ENCODE measurements at places on chromosomes 3 and 15.

DNA sequence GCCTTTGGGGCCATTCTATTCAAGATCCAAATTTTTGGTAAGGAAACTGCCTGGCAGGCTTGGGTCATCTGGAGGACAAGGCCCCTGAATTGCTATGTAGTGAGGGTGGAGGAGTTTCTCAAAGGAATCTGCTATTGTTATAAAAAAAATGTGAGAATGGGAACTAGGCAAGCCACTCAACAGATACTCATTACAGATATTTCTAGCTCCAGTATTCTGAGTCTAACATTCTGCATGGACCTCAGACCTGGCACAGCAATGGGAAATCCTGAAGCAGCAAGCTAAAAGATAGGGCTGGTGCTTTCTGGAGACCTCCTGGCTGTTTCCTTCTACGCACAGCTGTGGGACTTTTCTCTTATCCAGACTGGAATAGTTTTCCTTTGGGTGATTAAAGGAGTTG, 430.7 kb upstream of the RBMS3 start:
- no peaks in the 10 kb centered on the region for H3K4me1 ChIP-seq
- no peak overlapping the region for H3K27ac ChIP-seq
- H3K4me3 ChIP-seq: no peak overlapping the region
- no peaks in the 10 kb centered on the region for H3K27me3 ChIP-seq
- H3K36me3 ChIP-seq: no peaks in the 10 kb centered on the region
- no peak for DNase-seq

DNA sequence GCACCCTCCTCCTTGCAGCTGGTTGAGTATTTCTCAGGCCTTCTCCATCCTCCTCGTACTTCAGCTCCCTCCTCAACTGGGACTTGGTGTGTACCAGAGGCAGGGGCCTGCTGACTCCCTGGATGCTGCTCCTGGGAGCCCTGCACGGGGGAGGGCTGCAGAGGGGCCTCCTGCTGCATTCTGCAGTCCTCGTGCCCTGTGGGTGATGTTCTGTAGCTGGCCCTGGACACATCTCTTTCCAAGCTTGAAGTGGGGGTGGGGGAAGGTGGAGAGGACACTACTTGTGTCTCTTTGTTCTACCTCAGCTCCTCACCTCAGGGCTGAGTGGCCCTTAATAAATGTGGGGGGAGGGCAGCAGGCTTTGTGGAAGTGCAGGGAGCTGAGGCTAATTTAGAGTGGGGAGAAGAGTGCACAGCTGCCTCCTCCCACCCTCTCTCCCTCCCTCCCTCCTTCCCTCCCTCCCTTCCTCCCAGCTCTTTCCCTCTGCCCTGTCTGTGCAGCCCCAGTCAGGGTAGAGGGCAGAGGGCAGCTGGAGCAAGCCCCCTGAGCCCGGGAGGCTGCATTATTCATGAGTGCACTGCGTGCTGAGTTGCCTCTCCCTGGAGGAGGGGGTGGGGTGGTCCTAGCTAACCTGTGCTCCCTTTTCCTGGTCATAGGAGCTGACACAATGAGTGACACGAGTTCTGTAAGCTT, 3.7 kb upstream of the GRM2 start:
- no peak overlapping the region for H3K4me3 ChIP-seq
- no peak overlapping the region for H3K27ac ChIP-seq
- peaks cover 7% of the 10 kb centered on the region for H3K4me1 ChIP-seq
- DNase-seq: no peak

DNA sequence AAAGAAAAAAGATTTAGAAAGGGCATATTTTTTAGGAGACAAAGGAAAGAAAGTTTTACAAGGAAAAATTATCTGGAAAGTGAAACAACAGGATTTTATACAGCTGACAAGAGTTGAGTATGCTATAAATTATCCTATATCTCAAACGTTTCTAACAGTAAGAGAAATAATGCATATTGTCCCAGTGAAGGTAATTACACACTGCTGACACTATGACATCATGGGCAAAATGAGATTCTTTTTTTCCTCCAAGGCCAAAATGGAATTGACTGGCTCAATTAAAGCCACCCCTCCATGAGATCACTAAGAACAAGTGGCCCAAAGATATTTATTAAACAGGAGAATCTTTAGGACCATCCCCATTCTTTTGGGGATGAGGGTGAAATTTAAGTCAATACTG, 72.0 kb upstream of the CDIN1 start:
- no peaks in the 10 kb centered on the region for H3K4me1 ChIP-seq
- no peaks in the 10 kb centered on the region for H3K36me3 ChIP-seq
- no peak for DNase-seq

GRCh38 chr3:23619705-23620637, 185.8 kb upstream of the UBE2E1 start:
- no peak for DNase-seq
- H3K36me3 ChIP-seq: no peaks in the 10 kb centered on the region
- H3K4me1 ChIP-seq: peaks cover 23% of the 10 kb centered on the region
- H3K27me3 ChIP-seq: no peaks in the 10 kb centered on the region

GRCh38 chr3:32435911-32436815, 44.5 kb downstream of the CMTM7 start:
- no peaks in the 10 kb centered on the region for H3K27me3 ChIP-seq
- H3K36me3 ChIP-seq: peaks cover 10% of the 10 kb centered on the region
- H3K4me3 ChIP-seq: peak overlapping the region; percentile 33

DNA sequence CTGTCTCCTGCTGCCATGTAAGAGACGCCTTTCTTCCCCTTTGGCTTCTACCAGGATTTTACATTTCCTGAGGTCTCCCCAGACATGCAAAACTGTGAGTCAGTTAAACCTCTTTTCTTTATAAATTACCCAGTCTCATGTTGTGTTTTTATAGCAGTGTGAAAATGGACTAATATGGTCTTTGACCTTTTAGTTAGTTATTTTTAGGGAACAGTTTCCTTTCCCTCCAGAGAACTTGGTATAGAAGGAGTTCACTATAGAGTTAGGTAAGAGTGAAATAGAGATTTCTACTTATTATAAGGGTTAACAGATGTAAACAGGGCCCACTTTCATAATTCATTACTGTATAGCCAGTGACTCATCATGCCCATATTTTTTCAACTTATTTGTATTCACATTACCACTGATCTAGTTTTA, 170.9 kb downstream of the UNC13C start:
- no peak for DNase-seq
- no peak overlapping the region for H3K27ac ChIP-seq

DNA sequence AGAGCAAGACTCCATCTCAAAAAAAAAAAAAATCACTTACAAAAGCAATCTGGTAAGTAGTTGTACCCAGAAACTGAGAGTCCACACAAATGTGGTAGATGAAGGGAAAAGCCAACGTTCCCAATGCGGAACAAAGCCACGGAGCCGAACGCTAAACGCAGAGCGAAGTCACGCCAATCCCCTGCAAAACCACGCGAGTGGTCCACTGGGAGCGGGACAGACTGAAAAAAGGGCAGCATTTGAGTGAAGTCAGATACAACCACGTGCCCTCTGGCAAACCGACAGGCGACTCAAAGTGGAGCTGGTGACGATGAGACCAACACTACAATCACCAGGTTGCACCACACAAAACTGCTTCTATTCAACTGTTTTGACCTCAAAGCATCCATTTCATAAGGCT, 246.1 kb upstream of the LYSMD4 start:
- H3K27me3 ChIP-seq: peaks cover 12% of the 10 kb centered on the region
- no peak overlapping the region for H3K27ac ChIP-seq
- no peaks in the 10 kb centered on the region for H3K36me3 ChIP-seq
- H3K4me3 ChIP-seq: no peak overlapping the region
- no peaks in the 10 kb centered on the region for H3K4me1 ChIP-seq
